Bronchial epithelial cell (primary cell): ENCODE measurements at places on chromosomes 5 and 9. TPM values are rescaled to one million over a fixed set of nuclear protein-coding genes. Genes with fewer than 3 reads are reported as not detected.
A peak's percentile ranks its signal among the peaks of the same experiment; 100 is the strongest.

The C5 gene
- 0.64 and 1.3 TPM in 2 replicates for total RNA-seq

The SLCO4C1 gene
- total RNA-seq: under 0.01 and 0.38 TPM in 2 replicates

DNA sequence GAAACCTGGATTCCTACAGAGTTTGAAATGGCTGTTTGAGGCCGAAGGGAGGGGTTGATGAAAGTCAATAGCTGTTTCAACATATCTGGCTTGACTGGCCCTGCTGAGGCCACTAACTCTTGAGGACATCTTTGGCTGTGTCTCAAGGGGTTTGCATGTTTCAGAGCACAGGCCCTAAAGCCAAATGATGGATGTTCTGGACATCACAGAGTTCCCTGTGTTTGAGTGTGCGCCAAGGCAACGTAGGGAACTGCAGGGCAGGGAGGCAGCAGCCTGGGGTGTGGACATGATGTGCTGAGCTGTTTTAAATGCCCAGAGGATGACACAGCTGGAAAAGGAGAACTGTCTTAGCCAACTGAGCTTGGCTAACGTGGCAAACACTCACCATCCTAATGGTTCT is 89.6 kb downstream of the RAPGEF1 start:
- DNase-seq: peak; percentile 50

GRCh38 chr9:19408316-19408692 is 505 bp upstream of the ACER2 start:
- no peak for DNase-seq

DNA sequence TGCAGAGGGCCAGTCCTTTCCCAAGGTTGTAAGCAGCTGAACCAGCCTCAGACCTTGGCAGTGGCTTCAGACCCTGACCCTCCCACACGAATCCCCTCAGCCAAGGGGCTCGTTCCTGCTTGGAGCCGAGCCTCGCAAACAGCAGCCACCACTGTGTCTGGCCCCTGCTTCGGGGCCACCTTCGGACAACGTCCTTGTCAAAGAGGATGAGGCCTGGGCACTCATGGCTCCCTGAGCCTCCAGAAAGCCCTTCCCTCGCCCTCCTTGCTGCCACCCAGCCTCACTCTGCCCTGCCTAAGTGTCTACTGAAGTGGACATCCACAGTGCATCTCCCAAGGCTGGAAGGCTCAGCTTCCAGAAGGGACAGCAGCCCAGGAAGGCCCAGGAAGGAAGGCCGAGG is 161.7 kb downstream of the OLFM1 start:
- no peak for DNase-seq
